ENCODE measurements at places on chromosomes 16 and 17.

- no peak for DNase-seq
These were observed 8.7 kb downstream of the CAMTA2 start for GRCh38 chr17:4978726-4979125.

DNA sequence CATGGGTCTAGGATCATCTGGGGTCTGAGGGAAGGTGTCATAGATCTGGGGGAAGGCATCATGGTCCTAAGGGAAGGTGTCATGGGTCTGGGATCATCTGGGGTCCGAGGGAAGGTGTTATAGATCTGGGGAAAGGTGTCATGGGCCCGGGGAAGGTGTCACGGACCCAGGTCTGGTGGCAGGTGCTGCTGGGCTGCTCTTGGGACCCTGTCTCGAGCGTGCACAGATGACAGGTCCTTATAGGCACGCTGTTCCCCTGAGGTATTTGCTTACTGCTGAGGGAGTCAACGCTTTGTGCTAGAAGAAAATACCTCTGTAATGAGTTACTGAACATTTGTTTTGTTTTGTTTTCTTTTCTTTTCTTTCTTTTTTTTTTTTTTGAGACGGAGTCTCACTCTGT lies 1.4 kb downstream of the RAB40C start:
- no peak for DNase-seq

GRCh38 chr16:14057878-14058382 lies 13.2 kb upstream of the MRTFB start:
- DNase-seq: no peak

DNA sequence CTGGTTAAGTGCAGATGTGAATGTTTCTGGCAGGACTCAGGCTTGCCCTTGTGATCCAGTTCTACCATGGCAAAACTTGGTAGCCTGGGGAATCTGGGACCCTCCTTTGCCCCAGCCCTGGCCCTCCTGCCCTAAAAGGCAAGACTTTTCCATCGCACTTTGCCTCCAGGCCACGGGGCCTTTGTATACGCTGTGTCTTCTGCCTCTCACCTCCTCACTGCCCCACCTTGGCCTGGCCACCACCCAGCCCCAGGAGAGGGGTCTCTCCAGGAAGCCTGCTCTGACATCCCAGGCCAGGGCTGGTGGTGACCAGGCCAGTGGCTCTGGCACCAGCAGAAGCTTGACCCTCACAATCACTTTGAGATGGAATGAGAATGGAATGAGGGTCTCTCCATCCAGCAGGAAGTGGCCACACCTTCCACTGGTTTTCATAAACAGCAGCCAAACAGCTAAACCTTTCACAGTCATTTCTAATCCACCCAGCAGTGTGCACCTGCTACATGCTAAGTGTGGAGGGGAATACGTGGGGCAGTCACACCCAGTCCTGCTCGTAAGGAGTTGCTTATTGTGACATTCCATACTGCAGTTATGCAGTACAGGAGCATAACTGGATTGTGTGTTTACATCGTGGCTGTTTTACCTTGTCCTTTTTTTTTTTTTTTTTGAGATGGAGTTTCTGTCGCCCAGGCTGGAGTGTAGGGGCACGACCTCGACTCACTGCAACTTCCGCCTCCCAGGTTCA lies 1.6 kb upstream of the MRPL38 start:
- no peak for DNase-seq

GRCh38 chr16:10846213-10846998 lies 27.8 kb upstream of the TVP23A start:
- no peak for DNase-seq

- no peak for DNase-seq
These were observed 6.3 kb upstream of the ZCCHC14 start for GRCh38 chr16:87499189-87499486.

- DNase-seq: no peak
These were observed 21.3 kb downstream of the B9D1 start for GRCh38 chr17:19341211-19341631.

DNA sequence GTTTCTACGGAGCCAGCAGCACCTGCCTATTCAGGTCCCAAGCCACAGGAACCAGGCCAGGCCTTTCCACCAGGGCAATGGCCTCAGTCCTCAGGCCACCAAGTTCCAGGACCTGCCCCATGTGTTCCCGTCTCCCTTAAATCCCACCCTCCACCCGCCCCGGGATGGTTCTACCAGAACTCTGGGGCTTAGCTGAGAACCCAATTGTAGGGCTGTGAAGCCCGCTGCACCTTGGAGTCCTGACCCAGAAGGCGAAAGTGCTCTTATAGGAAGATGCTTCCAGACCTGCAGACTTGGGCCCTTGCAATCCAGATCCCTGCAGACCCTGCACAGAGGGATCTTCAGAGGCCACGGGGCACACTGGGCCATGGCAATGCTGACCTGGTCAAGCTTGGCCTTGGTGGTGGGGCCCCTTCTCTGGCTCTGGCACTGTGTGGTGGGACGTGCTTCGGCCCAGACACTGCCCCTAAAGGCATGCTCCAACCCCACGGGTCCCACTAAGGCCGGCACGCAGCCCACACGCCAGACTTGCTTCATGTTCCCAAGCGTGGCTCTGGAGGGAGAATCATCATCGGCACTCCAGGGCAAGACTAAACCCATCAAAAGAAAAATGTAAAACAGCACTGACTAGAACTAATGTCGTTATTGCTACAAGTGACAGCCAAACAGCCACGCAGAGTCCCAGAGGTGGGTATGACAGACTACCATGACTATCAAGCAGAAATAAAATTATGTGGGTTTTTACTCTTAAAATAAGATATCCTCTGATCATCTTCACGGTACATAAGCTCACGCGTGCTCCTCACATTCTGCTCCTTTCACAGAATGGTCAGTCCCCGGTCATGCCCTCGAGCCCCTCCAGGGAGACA lies 41.3 kb upstream of the ATP2A3 start:
- no peak for DNase-seq

GRCh38 chr16:4077174-4077649 lies 39.0 kb downstream of the ADCY9 start:
- DNase-seq: no peak

DNA sequence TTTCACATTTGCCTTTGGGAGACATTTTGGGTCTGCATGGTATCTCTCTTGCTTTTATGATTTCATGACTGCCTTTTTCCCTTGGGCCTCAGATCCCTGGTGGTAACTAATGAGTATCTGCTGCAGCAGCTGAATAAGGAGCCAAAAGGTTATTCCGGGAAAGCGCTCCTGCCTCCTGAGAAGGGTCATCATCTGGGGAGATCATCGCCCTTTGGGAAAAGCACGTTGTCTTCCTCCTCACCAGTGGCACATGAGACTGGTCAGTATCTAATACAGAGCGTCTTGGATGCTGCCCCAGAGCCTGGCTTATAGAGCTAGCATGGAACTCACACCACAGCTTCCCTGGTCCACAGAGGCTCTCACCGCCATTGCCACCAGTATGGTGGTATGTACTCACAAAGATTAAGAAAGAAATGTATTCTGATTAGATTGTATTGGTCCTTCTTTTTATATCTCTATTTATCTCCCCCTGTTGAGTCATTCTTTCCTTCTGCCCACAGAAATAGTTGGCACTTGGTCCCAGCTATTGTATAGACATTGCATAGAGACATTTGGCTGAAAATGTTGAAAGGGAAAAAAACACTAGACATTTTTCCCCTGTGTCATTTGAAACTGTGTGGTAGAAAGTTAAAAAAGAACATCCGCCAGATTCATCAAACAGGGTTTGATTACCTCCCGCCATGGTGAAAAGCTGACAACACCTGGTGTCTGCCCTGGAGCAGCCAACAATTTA lies 8.4 kb downstream of the TPPP3 start:
- no peak for DNase-seq

DNA sequence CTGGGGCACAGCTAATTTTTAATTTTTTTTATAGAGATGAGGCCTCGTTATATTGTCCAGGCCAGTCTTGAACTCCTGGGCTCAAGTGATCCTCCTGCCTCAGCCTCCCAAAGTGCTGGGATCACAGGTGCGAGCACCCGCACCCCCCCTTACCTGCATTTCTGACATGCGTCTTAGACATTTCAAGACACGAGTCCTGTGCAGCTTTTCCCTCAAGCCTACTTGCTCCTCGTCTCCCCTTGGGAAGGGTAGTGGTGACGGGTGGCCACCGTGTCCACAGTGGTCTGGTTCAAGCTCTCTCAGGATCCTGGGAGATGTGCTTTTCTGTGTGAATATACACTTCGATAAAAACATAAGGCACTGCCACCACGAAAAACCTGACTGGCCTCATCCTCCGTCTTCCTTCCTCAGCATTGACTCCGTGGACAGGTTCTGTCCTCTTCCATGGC lies 9.6 kb downstream of the CANT1 start:
- DNase-seq: no peak

- no peak for DNase-seq
These were observed 140.6 kb downstream of the RAB11FIP4 start for GRCh38 chr17:31532081-31532480.

DNA sequence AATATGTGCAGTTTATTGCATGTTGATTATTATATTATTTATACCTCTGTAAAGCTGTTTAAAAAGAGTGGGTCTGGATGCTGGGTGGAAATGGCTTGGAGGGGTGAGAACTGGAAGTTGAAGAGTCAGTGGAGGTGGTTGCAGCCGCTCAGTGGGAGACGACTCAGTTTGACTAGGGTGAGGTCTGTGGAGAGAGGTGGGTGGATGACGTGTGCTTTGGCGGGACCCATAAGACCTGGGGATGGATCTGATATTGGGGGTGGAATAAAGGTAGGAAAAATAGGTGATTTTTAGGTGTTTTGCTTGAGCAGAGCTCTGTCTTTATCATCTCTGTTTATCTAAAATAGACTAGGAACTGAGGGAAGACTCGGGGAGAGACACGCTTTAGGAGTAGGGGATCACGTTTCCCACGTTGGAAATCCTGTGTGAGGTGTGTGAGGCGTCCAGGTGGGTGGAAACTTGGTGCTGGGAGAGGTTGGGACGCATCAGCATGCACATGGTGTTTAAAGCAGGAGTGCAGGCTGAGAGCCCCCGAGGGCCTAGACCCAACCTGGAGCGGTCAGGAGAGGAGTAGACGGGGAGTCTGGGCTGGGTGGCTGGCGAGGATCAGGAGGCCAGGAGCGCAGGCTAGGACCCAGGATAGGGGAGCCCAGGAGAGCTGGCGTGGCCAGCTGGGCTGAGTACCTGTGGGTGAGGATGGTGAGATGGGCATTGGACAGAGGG lies 17.2 kb downstream of the NT5M start:
- DNase-seq: no peak

DNA sequence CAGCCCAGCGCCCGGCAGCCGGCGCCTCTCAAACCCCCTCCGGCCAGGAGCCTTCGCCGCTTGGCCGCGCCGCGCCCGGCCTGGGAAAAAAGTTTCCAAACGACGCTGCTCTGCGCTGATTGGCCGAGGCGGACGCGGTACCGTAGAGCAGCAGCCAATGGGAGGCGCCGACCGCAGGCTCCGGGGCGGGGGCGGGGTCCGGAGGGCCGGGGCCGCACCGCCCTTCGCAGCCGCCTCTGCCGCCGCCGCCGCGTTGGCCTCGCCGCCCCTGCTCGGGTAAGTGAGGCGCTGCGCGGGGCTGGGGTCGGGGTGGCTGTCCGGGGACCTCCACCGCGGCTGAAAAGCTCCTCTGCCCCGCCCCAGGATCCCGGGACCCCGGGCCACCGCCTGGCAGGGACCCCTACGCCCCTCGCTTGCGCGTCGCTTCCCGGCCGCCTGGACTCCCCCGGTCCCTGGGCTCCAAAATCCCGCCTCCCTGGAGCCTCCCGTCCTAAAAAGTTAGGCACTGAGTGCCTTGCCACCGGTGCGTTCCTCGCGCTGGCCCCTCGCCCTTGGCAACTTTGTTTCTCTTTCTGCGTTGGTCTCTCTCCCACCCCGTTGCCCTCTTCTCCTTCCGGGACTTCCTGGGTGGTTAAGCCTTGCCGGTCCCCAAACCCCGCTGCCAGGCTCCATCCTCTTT lies at the start of gene NDE1:
TSS of gene NDE1 (plus strand) at position 227 of the 679 bp plus-strand sequence. CDS start 14,534 bp downstream, outside the sequence.
- peak; percentile 77 for DNase-seq

DNA sequence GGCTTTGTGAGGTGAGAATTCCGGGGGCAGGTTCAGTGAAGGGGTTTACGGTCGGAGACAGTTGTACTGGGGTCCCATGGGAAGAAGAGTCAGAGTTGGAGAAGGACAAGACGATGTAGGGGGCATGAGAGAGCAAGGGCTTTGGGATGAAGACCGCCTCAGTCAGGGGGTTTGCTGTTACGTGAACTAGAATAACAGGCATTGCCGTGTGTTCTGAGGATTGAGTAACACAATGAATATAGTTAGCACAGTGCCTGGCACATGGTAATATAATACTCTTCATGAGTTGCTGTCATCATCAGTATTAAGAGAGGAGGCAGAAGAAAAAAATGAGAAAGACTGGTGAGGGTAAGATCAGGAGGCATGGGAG lies 577 bp downstream of the ZNF646 start:
- DNase-seq: no peak

DNA sequence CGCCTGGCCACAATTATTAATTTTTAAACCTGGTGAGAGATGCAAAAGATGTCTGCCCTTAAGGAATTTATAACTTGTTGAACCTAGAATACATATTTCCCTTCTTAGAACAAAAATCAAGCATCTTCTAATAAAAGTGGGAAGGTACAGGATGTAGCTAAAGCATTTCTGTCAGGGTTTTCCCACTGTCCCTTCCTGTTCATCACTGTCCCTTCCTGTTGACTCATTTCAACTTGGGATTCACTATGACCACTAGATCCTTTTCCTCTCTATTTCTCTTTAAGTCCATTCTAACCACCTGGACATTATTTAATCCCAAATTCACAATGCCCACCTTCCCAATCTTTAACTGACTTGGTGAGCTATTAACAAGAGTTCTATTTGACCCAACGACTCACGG lies 33.9 kb upstream of the CDRT4 start:
- no peak for DNase-seq
